Retinal pigment epithelial cell (primary cell): ENCODE measurements at places on chromosomes 7 and 10.

- no peak for DNase-seq
Measured at GRCh38 chr7:26356929-26357798, 65.5 kb downstream of the SNX10 start.

DNA sequence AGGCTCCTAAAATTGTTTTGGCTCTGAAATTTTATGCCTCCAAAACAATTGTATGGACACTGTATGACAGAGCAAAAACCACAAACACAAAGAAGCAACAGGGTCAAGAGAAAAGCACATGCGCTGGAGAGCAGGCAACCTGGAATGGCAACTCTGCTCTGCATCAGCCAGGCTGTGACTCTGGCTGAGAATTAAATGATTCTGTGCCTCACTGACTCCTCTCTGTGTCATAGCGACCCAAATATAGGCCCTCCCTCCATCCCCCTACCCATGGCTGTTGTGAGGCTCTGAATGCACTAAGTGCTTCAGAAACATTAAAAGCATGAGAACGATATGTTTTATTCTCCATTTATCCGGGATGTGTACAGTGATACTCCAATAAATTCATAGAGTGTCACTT lies 24.9 kb upstream of the NEBL start:
- no peak for DNase-seq

GRCh38 chr10:944034-944831 lies 12.7 kb upstream of the LARP4B start:
- no peak for DNase-seq

- DNase-seq, result no peak
Measured at GRCh38 chr7:132520591-132521280, 55.5 kb downstream of the PLXNA4 start.

DNA sequence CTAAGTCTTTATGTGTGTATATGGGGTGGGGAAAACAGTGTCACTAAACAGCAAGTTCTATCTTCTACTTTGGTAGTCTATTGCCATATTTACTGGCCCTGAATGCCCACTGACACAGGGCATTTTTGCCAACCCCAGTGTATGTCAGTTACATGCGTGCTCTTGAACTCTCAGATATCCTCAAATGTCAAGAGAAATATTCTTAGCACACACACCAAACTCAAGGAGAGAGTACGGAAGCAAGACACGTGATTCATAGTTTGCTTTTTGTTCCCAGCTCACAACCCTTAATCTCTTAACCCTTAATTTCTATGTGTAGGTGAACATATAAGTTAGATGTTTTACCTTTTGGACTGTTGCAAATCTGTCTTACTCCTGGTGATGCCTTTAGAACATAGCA lies 39.3 kb downstream of the EPC1 start:
- no peak for DNase-seq

GRCh38 chr10:3987143-3987974 lies 202.3 kb upstream of the KLF6 start:
- no peak for DNase-seq

DNA sequence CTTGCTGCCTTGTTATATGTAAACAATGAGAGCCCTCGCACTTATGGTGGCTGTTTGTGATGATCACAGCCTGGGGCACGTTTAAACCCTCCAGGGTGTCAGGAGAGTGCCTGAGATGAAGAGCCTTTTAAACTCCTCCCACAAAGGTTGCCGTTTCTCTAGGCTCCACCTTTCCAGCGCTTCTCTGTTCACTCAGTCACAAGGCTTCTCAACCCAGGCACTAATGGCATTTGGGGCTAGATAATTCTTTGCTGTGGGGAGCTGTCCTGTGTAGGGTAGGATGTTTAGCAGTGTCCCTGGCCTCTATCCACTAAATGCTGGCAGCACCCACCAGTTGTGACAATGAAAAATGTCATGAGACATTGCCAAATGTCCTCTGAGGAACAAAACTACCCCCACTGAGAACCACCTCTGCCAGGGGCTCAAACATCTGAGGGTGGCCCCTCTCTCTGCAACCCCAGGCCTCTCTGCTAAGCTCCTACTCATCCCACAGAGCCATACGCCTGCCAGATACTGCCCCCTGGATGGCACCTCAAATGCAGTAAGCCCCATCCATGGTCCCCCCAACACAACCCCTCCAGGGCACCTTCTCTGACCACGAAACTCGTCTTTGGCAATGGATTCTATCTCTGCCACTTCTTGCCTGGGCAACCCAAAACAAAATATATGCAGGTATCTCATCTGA lies 144.3 kb upstream of the ZMIZ1 start:
- no peak for DNase-seq

DNA sequence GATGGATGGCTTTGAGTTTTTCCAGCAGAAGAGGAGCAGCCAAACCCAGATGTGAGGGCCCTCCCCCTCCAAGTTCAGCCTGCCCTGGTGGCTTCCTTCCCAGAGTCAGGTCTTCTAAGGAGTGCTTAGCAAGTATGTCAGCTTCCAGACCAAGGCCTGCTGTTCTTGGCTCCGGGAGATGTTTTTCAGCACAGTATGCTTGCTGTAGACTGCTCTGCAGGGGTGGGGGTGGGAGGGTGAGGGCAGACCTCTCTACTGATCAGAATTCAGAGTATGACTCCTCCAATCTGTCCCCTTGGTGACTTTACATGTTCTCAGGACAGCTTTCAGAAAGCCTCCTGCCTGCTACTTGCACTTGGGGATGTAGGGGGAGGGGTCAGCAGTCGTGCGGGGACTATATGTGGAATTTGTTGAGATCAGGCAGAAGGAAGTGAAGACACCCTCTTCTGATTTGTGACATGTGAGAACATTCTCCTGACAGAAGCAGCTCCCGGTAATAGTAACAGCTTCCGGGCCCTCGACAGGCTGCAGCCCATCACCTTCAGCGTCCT lies 516.4 kb upstream of the ZMIZ1 start:
- no peak for DNase-seq

- no peak for DNase-seq
Measured at GRCh38 chr7:111647881-111648280, 85.6 kb upstream of the IMMP2L start.
